ENCODE measurements at places on chromosomes 2 and 18.
A peak's percentile ranks its signal among the peaks of the same experiment; 100 is the strongest.

GRCh38 chr2:67851016-67851415 is 211.8 kb downstream of the C1D start:
- DNase-seq: no peak

DNA sequence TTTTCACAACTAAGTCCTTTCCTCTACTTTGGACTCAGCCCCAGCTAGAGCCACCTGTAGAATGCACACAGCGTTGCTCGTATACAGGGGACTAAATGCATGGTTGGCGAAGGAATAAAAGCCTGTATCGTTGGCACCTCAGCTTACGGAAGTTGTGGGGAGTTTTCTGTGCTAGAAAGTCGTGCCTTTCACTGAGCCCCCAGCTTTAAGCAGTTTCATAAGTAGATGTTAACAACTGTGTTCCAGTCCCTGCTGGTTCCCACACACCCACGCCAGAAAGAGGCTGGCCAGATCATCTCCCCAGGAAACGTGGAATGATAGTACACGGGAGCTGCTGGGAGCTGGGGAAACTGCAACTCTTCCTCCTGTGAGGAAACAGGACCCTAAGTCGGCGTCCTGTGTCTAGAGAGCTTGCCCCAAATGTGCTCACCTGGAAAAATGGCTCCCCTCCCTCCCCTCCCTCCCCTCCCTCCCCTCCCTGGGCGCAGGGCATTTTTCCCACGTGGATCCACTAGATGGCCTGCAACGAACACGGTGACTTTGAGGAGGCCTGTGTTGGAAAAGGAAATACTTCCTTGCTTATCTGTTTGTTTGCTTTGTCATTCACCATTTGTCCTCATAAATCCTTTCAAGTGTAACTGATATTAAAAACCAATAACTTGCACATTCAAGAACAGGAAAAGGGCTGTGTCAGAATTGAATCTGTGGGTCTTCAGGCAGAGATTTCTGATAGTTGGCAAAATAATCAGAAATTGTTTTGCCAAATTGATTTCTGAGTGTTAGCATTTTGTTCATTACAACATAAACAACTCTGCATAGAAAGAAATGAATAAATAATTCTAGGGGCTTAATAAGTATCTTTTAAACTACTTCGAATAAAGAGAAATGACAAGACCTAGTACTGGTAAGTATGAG is 43.9 kb upstream of the RFX8 start:
- DNase-seq: peak; percentile 40

DNA sequence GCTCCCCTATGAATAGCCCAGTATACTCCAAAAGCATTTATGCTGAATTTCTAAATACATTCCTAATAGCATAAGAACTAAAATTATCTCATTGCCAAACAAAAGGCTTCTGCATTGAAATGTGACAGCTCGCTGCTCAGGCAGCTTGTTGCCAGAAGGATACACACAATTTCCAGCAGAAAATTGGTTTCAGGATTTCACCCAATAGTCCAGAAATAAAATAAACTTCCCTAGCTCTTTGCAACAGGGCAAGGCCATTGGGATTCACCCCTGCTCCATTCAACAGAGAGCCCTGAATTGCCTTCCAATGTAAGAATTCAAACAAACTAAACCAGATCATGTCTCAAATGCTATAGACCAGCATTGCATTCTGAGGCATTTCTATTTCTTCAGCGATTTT is 70.7 kb downstream of the RBM43 start:
- no peak for DNase-seq

- no peak for DNase-seq
Measured at GRCh38 chr18:30280186-30280585, 762.4 kb downstream of the DSC3 start.

DNA sequence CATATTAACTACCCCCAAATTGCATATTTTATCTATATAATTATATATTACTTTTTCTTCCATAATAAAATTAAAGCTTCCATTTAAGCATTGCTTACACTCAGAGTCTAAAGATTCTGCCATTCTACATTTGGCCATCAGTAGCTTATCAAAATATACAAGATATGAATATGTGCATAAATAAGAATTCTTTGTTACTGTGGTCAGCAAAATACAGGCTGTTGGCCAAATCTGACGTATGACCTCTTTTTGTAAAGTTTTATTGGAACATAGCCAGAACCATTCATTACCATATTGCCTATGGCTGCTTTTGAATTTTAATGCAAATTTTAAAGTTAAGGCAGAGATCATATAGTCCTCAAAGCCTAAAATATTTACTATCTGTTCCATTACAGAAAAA is 643.9 kb upstream of the VRK2 start:
- DNase-seq: no peak

DNA sequence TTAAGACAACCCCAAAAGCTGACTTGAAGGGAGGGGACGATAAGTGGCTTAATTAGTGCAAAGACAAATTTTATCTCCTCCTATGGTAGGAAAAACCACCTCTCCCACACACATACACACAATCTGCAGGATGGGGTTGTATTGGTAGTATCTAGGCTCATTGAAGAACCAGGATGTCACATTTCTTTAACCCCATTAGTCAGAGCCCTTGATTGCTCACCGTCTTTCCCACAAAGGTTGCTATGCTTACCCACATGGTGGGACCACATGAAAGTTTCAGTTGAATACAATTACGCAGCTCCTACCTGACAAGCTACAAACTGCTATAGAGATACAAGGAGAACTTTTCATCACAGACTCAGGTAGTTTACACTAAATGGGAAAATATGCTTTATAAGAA is 765.0 kb upstream of the CELF4 start:
- no peak for DNase-seq

- DNase-seq: no peak
Measured at GRCh38 chr2:215431778-215432758, 3.8 kb downstream of the FN1 start.

- DNase-seq: no peak
Measured at GRCh38 chr18:2522112-2522511, 49.2 kb downstream of the METTL4 start.

DNA sequence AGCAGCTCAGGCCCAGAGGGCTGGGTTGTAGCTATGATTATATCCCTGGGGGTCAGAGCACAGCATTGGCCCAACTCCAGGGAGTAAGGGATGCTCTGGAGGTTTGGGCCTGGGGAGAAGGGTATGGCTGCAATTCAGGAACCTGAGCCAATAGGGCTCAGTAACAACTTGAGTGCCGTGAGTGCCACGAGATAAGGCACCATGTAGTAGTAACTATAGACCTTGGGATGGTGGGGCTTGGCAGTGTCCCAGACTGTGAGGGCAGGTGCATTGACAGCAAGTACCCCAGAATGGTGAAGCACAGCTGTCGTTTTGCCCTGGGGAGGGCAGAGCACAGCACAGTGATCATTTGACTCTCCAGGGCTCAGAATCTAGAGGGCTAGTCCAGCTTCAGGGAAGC is 45.1 kb upstream of the ZNF396 start:
- no peak for DNase-seq

DNA sequence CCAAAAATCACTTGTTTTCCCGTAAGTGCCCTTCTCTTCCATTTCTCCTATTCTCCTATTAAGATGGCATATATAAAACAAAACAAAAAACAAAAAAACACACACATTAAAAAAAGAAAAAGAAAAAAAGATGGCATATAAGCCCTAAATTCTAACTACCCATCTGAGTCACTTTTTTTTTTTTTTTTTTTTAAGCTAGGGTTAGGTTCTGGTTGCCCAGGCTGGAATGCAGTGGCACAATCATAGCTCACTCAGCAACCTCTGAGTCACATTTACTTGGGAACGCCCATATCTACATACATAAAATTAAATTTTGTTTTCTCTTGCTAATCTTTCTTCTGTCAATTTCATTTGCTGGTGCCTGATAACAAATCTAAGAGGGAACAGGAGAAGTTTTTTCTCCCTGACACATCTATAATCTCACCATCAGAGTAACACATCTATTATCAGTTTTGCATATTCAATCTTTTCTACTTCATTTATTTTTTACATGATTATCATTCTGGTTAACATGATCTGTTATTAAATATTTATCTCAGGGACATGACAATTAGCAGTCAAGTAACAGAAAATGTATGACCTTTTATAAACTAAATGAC is 52.1 kb downstream of the EEF1B2 start:
- DNase-seq: no peak

DNA sequence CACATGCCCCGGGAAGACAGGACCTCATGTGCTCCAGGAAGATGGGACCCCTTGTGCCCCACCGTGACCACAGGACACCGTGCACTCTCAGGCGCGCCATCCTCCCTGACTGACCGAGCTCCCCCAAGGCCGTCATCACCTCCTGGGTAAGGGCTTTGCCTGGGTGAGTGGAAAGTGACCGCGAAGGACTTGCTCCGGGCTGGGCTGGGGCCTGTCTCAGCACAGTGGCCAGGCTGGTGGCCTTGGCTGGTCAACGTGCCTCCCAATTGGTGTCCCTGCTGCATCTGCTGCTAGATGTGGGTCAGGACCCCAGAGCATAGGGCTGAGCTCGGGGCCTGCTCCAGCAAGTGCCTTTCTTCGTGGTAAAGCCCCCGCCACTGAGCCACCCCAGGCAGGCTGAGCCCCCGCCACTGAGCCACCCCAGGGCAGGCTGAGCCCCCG is 69.7 kb upstream of the CTDP1 start:
- DNase-seq: no peak

DNA sequence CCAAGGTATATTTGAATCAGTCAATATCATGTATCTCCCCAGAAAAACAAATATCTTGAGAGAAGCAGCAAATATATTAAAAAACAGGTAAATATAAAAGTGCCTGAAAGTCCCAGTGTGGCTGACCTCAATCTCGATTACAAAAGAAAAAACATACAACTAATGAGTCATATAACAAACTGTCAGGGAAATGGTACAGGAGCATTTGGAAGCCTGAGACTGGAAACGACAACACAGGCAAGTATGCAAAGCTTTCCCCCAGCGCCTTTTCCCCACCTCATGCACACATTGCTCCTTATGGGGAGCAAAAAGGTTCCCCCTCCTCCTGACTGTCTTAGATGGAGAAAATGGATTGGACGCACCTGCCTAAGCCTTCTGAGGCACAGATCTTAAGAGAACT is 230.7 kb downstream of the TMX3 start:
- DNase-seq: no peak

- DNase-seq: no peak
Measured at GRCh38 chr2:71619230-71619741, 165.9 kb downstream of the DYSF start.

DNA sequence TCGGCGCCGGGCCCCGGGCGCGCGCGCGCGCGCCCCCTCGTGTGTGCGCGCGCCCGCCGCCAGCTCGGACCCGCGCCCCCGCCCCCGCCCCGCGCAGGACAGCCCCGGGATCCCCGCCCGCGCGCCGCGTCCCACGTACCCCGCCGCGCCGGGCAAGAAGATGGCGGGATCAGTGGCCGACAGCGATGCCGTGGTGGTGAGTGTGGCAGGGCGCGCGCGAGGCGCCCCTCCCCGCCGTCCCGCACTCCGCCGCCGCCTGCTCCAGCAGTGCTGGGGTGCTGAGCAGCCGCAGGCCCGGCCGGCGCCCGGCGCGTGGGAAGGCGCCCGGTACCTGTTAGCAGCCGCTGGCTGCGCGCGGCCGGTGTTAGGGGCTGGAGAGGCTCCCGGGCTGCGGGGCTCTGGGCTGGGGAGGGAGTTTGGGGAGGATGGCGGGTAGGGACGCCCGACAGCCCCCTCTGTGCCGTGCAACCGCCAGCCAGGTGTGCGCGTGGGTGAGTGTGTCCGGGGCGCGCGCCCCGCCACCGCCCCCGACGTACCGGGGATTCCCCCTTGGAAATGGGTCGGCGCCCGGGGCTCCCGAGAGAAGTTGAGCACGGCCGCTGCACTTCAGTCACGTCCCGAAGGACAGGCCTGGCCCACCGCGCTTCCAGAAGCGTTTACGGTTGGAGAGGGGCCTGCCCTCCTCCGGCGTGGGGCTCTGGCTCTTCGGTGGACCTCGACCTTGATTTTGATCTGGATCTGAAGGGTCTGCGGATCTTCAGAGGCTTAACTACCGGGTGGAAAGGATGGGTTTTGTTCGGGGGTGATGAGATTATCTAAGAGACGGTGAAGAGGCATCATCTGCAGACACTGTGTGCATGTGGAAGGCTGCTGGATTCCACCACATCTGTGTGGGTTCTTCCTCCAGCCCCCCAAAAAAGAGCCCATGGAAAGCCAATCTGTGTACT is 697 bp downstream of the LGALSL start:
- DNase-seq: no peak

- DNase-seq: no peak
Measured at GRCh38 chr2:41972179-41972578, 75.6 kb upstream of the PKDCC start.

DNA sequence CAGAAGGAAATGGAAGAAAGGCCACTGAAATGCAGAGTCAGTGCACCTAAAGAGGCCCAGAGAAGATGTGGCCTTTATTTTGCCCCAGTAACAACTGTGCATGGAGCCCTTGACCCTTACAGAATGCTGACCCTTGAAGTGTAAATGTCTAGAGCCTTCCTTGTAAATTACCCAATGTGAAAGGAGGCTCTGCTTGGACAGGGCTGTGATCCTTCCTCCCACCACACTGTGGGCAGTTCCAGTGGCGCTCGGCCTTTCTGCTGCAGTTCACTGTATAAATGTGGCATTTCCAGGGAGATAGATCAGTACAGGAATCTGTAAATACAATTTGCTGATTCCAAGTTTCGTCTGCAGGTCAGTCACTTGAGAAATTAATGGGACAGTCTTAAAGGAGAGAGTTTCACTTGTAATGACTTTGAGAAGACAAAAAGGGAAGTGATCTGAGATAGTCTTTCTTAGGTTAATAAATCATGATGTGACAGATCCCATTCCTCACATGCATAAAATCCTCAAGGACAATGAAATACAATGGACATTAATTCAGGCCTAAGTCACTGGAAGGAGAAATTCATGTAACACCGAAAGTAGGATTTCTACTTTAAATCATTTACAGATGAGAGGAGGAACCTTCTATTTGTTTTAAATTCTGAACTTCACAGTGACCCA is 133.8 kb upstream of the LMAN1 start:
- no peak for DNase-seq

Data from HCT116 (cell line).